ENCODE measurements at places on chromosomes 5 and 9.

- DNase-seq: no peak
Observed at GRCh38 chr5:90092734-90093133, 316.8 kb downstream of the CETN3 start.

DNA sequence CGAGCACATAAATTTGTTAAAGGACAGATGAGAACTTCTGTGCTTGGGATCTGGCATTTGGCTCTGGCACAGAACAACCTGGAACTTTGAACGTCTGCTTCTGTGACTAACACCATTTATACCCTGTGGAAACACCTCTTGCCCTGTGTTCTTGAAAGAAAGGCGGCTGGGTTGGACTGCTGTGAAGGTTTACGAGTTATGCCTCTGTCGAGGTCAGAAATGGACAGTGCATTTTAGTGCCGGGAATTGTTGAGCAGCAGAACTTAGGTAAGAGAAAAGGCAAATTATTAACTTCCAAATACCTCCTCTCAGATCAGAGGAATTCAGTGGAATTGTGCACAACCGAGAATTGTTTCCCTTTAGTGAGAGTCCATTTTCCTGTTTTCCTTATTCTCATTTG is 14.1 kb upstream of the INIP start:
- peak; percentile 18 for DNase-seq

GRCh38 chr5:80251636-80252035 is 4.2 kb downstream of the SERINC5 start:
- DNase-seq: no peak

DNA sequence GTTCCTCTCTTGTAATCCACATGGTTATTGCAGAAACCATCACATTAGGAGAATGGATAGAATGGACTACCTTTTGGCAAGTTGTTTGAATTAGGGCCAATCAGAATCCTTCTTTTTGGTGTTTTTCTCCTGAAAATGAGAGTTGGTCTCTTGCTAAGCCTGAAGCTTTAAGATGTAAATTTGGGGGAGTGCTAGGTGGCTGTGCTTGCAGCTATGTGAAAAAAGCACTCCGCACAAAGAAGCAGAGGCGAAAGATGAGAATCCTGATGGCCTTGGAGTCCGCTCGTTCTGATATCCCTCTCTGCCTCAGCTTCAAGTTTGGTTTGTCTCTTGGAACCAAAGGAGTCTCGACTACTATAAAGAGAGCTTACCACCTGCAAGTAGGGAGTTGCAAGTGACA is 63.6 kb downstream of the INIP start:
- DNase-seq: no peak

- no peak for DNase-seq
Observed at GRCh38 chr9:100911273-100911672, 117.3 kb upstream of the PLPPR1 start.

- no peak for DNase-seq
Observed at GRCh38 chr5:7317751-7318150, 78.2 kb upstream of the ADCY2 start.

DNA sequence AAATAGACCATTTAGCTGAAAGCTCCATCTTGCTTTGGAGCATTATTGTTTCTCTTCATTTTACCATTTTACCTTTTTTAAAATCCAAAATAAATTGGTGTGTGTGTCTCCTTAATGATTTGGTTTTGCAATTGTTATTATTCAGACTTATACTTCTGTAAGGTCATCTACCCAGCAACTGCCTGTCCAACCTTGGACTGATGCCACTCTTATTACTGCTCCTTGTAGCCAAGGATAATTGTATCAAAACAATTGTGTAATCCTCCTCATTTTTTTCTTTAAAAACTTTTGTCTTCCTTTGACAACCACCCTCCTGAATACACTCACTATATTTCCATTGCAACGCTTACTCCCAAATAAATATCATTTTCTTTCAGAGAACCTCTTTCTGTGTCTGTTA is 30.3 kb upstream of the HMGCR start:
- no peak for DNase-seq

GRCh38 chr9:14902561-14902960 is 7.7 kb downstream of the FREM1 start:
- no peak for DNase-seq

GRCh38 chr5:125541085-125541484 is 794.6 kb upstream of the ZNF608 start:
- no peak for DNase-seq

DNA sequence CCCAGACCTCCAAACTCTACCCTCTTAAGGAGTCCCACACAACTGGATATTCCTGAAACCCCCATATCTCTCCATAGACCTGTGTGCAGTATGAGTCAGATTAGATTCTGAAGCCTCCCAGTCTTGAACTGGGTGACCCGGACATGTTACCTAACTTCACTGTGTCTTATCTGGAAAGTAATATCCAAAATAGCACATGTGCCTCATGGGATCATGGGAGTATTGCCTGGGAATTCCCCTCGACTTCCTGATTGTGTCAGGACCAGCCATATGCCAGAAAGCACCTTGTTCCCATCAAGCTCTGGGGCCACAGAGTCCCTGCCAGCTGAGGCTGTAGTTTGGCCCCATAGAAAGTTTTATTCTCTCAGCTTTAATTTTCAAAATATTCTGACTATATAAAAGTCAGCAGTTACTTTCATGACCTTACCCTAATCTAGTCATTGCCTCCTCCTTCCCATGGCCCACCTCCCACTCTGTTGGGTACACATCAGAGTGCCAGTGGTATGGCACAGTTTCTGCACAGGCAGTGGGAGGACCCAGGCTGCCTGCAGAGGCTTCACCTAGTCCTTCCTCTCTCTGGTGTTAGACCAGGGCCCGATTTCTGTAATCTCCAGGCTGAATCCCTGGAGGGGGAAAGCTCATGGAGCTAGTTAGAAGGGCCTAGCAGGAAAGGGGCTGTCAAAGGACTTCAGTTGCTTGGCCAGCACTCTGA is 19.5 kb upstream of the B4GALT1 start:
- no peak for DNase-seq

GRCh38 chr5:125446986-125447385 is 700.5 kb upstream of the ZNF608 start:
- DNase-seq: no peak

- peak; percentile 27 for DNase-seq
Observed at GRCh38 chr9:114372921-114373448, 14.8 kb downstream of the AKNA start.

GRCh38 chr5:74093561-74093960 is 467.6 kb downstream of the ARHGEF28 start:
- no peak for DNase-seq

DNA sequence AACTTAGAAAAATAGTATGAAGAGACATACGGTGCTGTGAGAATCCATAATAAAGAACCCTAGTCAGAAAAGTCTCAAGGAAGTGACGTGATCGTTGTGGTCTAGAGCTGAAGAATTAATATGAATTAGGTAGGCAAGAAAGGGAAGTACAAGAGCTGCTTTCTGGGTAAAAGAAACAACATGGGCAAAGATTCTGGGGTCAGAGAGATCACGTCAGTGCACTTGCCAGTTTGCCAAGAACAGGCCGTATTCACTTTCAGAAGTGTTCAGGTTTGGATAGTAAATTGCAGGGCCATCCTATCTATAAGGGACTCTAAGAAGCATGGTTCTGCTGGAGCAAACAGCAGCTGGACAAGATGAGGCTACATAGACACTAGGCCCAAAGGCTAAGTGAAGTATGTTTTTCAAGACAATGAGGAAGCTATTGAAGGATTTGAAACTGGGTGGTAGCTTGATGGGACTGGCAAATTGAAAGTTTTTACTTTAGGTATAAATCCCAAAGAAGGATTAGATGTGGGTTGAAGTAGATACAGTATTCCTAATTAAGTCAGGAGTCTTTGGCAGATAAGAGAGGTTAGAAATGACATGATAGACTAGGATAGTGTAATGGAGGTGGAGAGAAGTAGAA is 4.8 kb upstream of the CHD1 start:
- DNase-seq: no peak

DNA sequence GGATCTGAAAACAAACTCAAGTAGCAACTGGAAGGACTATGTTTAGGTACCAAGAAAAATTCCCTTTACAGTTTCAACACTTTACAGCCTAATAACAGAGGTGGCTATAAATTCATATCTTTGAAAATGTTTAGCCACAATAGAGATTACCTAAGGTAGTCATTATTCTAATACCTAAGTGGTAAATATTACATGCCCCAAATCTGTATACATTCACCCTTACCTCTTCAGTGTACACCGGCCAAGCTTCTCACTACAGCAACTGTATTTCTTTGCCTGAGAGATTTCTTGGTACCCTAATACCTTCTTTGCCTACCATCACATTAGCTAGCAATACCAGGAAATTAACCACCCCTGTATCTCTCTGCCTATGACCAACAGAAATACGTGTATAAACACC is 154.0 kb downstream of the RFX3 start:
- no peak for DNase-seq

DNA sequence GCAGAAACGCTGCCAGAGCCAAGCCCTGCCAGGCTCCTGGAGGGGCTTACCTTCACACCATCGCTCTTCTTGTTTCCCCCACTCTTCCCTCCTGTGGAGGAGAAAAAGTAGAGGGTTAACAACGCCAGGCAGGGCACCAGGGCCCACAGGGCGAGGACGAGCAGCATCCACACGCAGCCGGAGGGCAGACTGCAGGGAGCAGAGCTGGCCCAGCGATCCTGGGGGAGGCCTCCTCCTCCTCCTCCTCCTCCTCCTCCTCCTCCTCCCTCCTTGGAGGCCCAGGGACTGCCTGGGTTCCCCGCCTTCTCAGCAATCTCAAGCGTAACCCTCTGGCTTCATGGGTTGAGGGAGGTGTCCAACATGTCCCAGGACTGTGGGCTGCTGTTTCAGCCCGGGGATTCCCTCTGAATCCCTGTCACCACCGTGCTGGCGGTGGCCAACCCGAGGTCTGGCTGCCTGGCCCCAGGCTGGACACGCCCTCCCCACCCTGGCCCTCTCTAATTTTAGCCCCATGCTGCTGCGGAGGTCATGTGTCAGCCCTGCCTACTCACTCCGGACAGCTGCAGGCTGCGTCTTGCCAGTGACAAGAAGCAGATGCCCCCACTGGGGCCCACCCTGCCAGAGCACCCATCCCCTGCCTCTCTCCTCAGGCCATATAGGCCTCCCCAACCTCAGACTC is 44.3 kb downstream of the CAMK2A start:
- no peak for DNase-seq

GRCh38 chr9:135992486-135993408 is 31.6 kb upstream of the UBAC1 start:
- peak; percentile 81 for DNase-seq

GRCh38 chr5:10421896-10422691 is 19.6 kb upstream of the ROPN1L start:
- DNase-seq: no peak

Data from right kidney (tissue), 9 donors.